Head of caudate nucleus (tissue), 42 donors: ENCODE measurements at places on chromosomes 16 and 17.

DNA sequence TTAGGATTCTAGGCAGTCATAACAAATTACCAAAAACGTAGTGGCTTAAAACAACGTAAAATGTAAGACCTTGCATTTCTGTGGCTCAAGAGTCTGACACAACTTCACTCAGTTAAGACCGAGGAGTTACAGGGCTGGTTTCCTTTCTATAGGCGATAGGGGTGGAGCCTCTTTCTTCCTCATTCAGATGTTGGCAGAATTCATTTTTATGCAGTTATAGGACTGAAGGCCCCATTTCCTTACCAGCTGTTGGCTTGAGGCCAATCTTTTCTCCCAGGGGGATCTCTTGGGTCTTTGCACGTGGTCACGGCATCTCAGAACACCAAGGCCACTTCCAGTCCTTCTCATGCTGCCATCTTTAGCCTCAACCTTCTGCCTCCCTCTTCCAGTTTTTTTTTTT, 145.2 kb downstream of the KCNJ2 start:
- no peak for DNase-seq

- no peak for DNase-seq
Measured at GRCh38 chr17:15409721-15410250, 57.6 kb downstream of the CDRT4 start.

- no peak for DNase-seq
Measured at GRCh38 chr16:89108416-89108815, 14.8 kb downstream of the ACSF3 start.

DNA sequence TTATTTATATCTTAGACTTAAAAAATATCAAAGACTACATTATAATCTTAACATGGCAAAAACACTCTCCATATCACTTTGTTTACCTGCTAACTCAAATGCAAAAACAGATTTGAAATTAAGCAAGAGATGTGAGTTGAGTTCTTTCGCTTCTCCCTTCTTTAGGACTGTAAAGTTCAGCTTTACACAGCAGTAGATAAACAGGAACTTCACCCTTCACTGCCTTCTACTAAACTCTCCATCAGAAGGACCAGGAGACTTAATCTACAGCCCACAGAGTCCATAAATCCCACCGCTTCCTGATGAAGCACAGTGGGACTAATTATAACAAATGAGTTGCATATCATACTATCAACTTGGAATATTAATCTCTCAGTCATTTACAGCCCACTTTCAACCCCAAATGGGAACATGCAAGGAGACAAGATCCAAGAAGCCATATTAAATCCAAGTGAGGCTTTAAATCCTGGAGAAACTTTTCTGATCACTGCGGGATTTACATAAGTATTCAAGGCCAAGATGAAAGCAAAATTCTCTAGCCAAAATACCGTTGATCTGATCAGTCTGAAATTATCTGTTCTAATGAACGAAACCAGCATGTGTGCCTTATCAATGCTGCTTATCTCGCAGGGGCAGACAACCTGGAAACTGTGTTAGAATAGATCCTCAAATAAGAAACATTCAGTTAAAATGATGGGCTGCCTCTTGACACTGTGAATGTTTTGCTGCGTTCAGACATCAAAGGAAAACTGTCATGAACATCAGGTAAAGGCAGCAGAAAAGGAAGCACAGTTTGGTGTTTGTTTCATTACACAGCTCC, 1.6 kb downstream of the AMFR start:
- no peak for DNase-seq

GRCh38 chr17:28041844-28042656, 427 bp upstream of the NLK start:
- DNase-seq = no peak

DNA sequence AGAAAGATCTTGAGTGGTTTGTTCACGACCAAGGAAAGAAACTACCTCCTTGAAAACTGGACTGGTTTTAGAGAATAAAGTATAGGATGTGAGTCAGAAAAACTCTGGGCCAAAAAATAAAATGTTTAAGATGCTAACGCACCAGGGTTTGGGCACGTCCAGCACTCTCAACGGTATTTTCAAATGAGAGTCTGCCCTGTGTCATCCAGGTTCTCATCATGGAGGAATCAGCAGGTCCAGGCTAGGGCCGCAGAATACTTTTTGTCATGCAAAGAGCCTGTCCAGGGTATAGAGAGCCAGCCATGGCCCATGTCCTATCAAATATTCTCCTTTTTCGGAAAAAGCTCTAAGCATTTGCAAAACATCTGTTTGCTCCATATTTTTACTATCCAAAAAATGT, 2.4 kb downstream of the NXN start:
- DNase-seq = no peak

- no peak for DNase-seq
Measured at GRCh38 chr17:80644536-80644935, 99.9 kb downstream of the RPTOR start.
